Effector memory CD8-positive, alpha-beta T cell (primary cell): ENCODE measurements at places on chromosomes 12 and 14.

GRCh38 chr12:29563636-29564035, 66.2 kb upstream of the OVCH1 start:
- DNase-seq: no peak

DNA sequence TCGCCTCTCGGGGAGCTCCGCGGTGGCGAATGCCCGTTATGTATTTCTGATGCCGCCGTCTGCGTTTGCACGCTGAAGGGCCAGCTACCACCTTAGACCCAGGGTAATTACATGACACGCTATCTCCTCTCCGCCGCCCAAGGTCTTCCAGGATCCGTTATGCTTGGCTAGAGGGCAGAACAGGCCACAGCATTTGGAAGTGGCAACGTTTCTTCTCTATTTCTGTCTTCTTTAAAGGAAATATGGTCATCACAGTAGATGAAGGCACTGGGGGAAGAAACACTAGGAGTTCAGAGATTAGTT, 861 bp upstream of the MDGA2 start:
- no peak for DNase-seq

DNA sequence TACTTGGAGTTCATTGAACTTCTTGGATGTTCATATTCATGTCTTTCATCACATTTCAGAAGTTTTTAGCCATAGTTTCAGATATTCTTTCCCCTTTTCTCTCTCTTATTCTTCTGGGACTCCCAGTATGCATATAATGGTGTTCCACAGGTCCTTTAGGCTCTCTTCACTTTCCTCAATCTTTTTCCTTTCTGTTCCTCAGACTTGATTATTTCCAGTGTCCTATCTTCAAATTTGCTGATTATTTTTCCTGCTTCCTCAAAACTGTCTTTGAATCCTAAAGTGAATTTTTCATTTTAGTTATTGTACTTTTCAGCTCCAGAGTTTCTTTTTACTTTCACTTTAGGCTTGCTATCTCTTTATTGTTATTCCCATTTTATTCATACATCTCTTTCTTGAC, 8.8 kb upstream of the ZFP36L1 start:
- no peak for DNase-seq

DNA sequence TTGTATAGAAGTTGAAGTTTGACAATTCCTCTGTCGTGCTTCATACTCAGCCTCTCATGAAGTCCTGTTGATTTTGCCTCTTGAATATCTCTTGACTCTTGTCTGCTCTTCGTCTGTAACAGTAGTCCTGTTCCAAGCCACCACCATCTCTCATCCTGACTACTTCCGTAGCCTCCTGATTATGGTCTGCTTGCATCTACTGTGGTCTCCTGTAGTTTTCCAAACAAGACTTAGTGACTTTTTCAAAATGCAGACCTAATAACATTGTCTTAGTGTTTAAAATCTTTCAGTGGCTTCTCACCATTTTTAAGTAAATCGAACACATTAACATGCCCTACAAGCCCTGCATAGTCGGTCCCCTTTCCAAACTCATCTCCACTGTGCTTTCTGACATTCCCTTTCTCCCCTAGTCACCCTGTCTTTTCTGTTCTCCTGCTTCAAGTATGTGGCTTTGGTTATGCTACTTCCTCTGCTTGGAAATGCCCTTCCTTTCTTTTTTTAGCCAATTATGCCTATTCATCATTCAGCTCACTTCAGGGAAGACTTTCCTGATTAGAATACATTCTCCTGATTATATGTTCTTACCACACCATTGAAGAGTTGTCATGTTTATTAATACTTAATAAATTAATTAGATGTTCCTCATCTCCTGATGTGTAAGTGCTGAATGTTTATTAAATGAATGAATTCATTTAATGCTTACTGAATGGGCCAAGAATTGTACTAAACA, 2.0 kb downstream of the SCYL2 start:
- DNase-seq: no peak

DNA sequence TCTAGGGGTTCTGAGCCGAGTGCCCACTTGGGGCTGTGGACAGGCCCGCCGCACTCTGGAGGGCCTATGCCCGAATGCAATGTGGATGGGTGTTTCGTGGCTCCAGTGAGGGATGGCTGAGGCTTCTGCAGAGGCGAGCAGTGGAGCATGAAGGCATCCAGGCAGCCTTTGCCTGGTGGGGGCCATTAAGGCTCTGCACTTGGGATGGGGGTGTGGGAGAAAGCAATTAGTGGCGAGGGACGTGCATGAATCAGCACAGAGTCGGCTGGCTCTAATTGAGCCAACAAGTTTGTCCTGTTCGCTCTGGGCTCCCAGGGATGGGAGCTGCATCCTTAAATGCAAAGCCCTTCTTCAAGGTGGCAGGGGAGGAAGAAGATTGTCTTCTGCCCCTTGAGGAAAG, 346.9 kb upstream of the FKBP4 start:
- DNase-seq: no peak

GRCh38 chr12:54282949-54283593, 2.5 kb downstream of the HNRNPA1 start:
- no peak for DNase-seq

DNA sequence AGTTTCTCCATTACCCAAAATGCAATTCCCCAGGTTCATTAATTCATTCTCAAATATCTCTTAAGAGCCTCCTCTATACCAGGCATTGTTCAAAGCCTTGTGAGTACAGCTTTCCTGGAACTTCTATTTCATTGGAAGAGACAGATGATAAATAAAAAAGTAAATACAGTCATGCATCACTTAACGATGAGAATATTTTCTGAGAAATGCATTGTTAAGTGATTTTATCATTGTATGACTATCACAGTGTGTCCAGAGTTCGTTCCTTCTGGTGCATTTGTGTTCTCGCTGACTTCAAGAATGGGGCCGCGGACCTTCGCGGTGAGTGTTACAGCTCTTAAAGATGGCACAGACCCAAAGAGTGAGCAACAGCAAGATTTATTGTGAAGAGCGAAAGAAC, 66.0 kb downstream of the ANO4 start:
- DNase-seq: no peak

- DNase-seq: no peak
Observed at GRCh38 chr12:124273630-124274029, 21.3 kb upstream of the RFLNA start.

- DNase-seq: no peak
Observed at GRCh38 chr12:71061451-71061850, 96.3 kb downstream of the TSPAN8 start.

DNA sequence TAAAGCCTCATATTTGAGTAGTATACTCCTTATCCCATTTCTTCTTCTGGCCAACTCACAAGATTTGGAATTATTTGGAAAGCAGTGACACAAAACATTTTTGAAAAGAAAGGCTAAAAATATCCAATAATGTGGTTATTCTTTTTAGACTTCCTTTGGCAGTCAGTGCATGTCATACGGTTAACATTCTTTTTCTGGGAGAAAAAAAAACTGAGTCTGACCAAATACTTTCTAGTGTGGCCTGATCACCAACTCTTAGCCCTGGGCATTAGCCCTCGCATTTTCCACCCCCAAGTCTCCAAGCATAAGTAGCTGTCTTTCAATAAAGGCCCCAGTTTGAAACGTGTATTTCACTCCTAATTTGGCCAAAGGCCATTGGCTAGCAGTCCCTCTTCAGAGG, 5.9 kb downstream of the RASSF3 start:
- no peak for DNase-seq

DNA sequence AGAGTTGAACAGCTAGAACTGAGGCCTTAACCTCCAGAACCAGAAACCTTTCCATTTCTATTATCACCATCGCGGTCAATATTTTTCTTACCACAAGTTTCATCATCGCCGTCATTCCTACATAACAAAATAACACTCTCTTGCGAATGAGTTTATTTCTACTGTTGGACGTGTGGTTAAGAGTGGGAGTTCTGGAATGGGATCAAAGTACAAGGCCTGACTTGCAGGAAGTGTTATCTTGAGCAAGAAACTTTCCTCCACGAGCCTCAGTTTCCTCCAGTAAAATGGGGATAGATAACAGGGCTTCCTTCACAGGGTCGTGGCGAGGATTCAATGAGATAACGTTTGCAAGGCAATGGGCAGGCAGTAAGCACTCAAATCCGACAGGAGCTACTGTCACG, 652 bp downstream of the SART3 start:
- DNase-seq: no peak

- no peak for DNase-seq
Observed at GRCh38 chr14:64817631-64818030, 62.1 kb downstream of the SPTB start.

DNA sequence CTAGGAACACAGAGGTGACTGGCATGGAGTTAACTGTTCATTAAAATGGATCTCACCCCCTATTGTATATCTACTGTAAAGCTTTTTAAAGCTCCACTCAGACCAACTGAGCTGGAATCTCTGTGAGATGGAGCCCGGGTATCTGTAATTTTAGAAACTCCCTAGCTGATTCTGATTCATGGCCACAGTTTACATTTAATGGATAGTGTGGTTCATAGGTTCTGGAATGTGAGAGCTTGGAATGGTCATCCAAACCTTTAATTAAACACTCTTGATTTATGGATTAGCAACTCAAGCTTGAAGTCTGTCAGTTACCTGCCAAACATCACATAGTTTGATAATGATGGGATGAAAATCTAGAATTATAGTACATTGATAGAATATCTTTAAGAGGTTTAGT, 183.8 kb downstream of the SLC25A21 start:
- DNase-seq: no peak

DNA sequence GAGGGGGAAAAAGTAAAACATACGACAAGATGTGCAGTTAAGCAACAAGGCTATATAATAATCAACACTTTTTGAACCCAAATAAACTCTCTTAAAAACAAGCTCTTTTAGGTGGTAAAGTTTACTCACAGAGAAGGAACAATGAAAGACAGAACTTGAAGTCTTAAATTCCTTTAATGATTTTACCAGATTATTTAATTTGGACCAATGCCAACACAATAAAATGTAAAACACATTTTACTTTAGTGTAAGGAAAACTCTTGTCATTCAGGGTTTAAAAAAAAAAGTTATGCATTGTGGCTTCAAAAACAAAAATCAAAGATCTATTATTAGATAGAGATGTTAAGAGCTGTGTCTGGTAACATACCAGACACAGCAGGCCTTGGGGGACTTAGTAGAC, 13.1 kb downstream of the TSPAN8 start:
- DNase-seq: no peak

- no peak for DNase-seq
Observed at GRCh38 chr12:10582704-10583103, 30.7 kb downstream of the MAGOHB start.

GRCh38 chr12:57611827-57612710, 834 bp downstream of the ARHGEF25 start:
- DNase-seq: no peak

- DNase-seq: no peak
Observed at GRCh38 chr12:47023953-47024352, 55.5 kb upstream of the PCED1B start.

DNA sequence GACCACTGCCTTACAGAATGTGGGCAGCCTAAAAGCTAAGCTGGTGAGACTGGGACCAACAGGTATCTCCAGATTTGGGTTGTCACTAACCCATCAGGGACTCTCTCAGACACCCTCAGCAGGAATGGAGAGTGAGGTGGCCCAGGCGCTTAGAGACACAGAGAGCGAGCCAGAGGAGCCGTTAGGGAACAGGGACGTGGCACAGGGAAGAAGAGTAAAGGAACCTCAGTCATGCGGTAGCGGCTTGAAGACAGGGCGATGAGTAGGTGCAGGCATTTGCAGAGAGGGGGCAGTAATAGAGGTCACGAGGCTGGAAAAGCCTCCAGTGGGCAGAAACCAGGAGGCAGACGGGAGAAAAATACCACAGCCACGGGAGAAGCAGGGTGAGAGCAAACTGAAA, 158.0 kb upstream of the CCND2 start:
- no peak for DNase-seq

GRCh38 chr14:91265404-91265803, 20.9 kb upstream of the GPR68 start:
- no peak for DNase-seq

DNA sequence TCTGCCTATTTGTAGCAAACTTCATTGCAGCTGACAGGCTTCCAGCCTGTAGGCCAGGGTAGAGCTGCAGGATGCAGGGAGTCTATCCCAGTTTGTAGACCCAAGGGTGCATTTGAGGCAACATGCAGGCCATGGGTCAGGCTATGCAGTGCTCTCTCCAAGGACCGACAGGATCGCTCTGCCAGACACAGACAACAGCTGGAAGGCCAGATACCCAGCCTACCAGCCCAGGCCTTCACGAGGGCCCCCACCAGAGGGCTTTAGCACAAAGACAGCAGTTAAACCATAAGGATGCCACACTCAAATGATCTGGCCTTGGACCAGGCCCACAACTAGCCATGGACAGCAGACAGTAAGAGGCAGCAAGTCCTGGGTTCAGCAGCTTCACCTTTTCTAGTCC, 10.3 kb downstream of the KCTD10 start:
- no peak for DNase-seq

- no peak for DNase-seq
Observed at GRCh38 chr12:58584880-58585279, 335.4 kb downstream of the LRIG3 start.

- no peak for DNase-seq
Observed at GRCh38 chr12:5442251-5443006, 10.5 kb downstream of the NTF3 start.

DNA sequence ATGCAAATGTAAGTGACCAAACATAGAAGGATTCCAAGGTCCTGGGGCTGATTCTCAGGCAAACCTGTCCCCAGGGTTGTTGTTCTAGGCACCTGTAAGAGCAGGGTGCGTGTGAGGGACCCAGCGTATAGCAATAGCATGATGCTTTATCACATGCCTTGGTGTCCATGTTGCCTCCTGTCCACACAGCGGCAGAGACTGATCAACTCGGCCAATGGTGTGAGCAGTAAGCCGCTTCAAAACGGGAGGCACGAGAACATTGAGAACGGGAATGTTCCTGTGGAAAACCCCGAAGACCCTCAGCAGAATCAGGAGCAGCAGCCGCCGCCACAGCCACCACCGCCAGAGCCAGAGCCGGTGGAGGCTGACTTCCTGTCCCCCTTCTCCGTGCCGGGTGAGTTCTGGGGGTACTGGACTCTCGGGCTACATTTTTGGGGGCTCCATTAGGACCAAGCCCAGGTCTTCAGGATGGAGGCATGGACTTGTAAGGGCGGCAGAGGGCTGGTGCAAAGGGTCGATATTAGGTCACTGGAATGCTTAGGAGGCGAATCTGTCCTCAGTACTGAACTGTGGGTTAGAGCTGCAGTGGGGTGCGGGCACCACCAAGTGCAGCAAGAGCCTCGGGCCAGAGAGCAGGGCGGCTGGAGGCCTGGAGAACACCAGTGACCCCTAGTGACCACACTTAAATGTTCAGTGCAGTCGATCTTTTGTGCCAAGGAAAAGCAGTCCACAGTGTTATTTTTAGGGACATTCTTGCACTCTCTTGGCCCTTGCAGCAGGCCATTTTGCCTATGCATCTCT, 57.2 kb upstream of the RIN3 start:
- DNase-seq: no peak

GRCh38 chr12:46801293-46801692, 24.5 kb downstream of the SLC38A4 start:
- DNase-seq: no peak

DNA sequence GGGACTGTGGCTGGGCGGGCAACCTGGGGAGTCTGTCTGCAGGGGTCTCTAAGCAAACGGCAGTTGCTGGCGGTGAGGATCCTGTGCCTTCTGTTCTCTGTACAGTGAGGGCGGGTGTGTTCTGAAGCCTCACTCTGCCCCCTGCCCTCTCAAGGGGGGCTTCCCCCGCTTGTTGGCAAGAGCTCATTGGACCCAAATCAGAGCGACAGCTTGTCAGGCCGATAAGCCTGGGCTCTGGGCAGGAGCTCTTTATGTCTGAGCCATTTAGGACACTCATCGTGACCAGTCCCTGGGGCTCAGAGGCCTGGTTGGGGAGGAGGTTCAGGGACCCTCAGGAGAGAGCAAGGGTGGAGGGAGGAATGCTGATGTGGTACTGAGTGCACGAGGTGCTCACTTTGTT, 136.0 kb downstream of the TSPAN9 start:
- no peak for DNase-seq

- DNase-seq: no peak
Observed at GRCh38 chr12:508795-509194, 49.1 kb downstream of the B4GALNT3 start.
